ENCODE measurements at places on chromosomes 1 and 21. TPM values are rescaled to one million over a fixed set of nuclear protein-coding genes. Genes with fewer than 3 reads are reported as not detected.
A peak's percentile ranks its signal among the peaks of the same experiment; 100 is the strongest.

Gene FCGR1A
- total RNA-seq = not detected

Gene S100A8
- total RNA-seq = not detected

Gene SLC44A5
- total RNA-seq = 3.7 TPM

Gene MYOG
- not detected for total RNA-seq

DNA sequence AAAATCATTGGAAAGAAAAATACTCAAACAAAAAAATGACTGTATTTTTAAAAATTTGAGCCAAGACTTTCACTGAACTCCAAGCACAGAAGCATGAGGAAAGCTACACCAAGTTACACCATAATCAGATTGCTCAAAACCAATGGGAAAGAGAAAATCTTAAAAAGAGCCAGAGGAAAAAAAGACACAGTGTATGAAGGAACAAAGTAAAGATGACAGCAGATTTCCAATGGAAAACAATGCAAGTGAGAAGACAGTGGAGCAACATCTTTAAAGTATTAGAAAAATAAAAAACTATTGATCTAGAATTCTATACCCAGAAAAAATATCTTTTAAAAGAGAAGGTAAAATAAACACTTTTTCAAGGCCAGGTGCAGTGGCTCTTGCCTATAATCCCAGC, 147.8 kb upstream of the ZBTB40 start:
- peaks cover 5% of the 10 kb centered on the region for H3K36me3 ChIP-seq
- no peak overlapping the region for H3K4me3 ChIP-seq
- H3K27ac ChIP-seq = no peak overlapping the region
- peaks cover 58% of the 10 kb centered on the region for H3K27me3 ChIP-seq
- H3K4me1 ChIP-seq = no peaks in the 10 kb centered on the region
- DNase-seq = no peak

GRCh38 chr1:177569476-177569875, 398.7 kb downstream of the BRINP2 start:
- H3K27ac ChIP-seq = no peak overlapping the region
- no peaks in the 10 kb centered on the region for H3K36me3 ChIP-seq
- no peaks in the 10 kb centered on the region for H3K27me3 ChIP-seq
- H3K4me3 ChIP-seq = no peak overlapping the region
- no peak for DNase-seq

GRCh38 chr1:192579010-192579738, 3.6 kb downstream of the RGS1 start:
- H3K27ac ChIP-seq = peak overlapping the region; percentile 14
- peaks cover 30% of the 10 kb centered on the region for H3K4me1 ChIP-seq
- H3K27me3 ChIP-seq = peaks cover 4% of the 10 kb centered on the region
- no peak overlapping the region for H3K4me3 ChIP-seq
- no peak for DNase-seq

- no peak overlapping the region for H3K4me3 ChIP-seq
- H3K27ac ChIP-seq = no peak overlapping the region
- H3K27me3 ChIP-seq = no peaks in the 10 kb centered on the region
These were observed 6.7 kb downstream of the SLC1A7 start for GRCh38 chr1:53135735-53136114.

GRCh38 chr1:198841477-198841876, 202.6 kb downstream of the PTPRC start:
- H3K27ac ChIP-seq = no peak overlapping the region
- peaks cover 1% of the 10 kb centered on the region for H3K36me3 ChIP-seq
- H3K27me3 ChIP-seq = no peaks in the 10 kb centered on the region

DNA sequence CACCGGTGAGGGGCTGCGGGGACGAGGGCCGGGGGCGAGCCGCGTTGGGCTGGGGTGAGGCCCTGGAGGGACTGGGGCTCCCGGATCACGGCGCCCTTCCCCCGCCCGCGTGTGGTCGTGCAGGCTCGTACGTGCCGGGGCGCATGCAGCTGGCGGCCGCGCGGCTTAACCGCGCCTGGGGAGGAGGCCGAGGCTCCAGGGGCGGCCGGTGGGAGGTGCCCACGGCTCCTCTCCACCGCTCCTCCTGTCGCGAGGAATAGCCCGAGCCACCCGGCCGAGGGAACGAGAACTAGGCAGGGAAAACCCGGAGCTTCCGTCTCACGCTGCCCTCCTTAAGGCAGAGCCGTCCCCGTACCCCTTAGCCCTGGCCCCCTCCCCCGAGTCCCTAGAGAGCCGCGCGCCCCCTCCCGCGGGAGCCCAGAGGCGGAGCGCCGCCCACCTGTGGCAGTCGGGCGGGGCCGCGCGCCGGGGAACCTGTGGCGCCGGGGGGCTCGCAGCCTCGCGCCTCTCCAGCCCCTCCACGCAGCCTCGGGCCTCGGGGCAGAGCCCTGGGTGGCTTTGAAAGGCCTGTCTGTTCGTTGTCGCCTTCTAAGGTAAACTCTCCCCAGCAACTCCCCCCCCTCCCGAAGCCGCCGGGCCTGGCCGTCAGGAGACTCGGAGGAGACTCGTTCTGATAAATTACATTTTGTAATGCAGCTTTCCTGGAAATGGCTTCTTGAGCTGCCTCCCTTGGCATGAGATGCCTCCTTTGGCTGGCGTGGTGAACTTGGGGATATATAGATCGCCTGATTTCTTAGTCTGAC, 746 bp downstream of the AK4 start:
- no peaks in the 10 kb centered on the region for H3K36me3 ChIP-seq
- H3K27me3 ChIP-seq = peaks cover 46% of the 10 kb centered on the region
- H3K4me3 ChIP-seq = peak overlapping the region; percentile 85
- no peak overlapping the region for H3K27ac ChIP-seq
- H3K4me1 ChIP-seq = peaks cover 19% of the 10 kb centered on the region

DNA sequence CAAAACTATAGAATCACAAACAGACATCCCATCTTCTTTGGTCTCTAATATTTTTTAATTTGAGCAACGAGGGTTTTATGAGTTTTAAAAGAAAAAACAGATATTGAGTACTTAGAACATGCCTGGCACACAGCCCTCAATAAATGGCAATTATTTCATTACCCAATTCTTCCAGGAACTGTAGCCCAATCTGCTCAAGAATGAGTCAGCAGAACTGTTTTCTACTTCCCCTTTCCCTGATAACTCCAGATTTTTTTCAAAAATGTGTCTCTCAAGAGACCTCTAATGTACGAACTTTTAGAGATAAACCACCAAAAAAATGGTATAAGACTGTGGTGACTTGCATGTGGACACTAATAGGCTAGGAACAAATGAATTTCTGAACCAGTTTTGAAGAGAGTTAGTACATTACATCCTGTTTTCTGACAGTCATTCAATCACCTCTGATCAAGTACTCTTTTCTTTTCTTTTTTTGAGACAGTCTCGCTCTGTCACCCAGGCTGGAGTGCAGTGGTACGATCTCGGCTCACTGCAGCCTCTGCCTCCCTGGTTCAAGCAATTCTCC, 11.5 kb downstream of the ABL2 start:
- H3K27ac ChIP-seq = no peak overlapping the region
- H3K36me3 ChIP-seq = peaks cover 36% of the 10 kb centered on the region
- no peaks in the 10 kb centered on the region for H3K27me3 ChIP-seq
- no peak overlapping the region for H3K4me3 ChIP-seq
- H3K4me1 ChIP-seq = peaks cover 23% of the 10 kb centered on the region

DNA sequence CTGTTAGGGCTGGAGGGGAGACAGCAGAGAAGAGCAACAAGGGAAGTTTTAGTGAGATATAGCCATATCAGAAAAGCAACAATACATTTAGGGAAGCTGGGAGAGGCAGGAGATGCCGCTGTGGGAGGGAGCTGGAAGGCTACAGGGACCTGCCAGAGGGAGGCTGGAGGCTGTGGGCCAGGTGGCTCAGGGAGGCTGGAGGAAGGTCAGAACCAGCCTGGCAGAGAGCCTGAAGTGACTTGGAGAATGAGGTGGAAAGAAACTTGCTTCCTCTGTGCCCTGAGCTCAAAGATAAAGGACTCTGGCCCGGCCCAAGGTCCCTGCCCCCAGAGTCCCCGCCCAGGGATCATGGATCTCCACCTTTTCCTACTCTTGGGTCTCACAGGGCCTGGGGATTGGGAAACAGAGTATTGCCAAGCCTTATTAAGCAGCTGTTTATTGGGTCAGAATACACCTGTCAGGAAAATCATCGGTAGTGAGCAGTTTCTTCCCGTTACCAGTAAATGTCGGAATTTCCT, 85.9 kb downstream of the KIF26B start:
- H3K36me3 ChIP-seq = no peaks in the 10 kb centered on the region
- H3K27ac ChIP-seq = no peak overlapping the region
- no peak overlapping the region for H3K4me3 ChIP-seq
- peaks cover 16% of the 10 kb centered on the region for H3K27me3 ChIP-seq
- no peak for DNase-seq
- H3K4me1 ChIP-seq = no peaks in the 10 kb centered on the region

DNA sequence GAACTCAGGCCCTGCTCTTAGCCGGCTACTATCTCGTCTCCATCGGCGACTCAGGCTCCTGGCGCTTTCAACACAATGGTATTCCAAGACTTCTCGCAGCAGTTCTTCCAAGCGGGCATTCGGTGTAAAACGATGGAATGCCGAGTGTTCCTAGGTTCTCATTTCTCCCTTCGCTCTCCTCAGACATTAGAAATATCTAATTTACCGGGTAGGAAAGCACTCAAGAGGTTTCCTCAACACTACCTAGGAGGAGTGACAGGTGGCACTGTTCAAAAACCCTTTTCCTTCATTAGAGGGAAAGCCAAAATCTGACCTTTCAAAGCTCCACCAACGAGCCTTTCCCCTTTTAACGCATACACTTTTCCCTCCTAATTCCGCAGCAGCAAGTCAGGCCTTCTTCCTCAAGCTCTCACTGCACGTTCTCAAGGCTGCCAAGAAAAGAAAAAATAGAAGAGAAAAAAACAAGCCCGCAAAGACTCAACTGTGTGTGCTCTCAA, 601 bp downstream of the UBE2G2 start:
- H3K27ac ChIP-seq = peak overlapping the region; percentile 99
- DNase-seq = no peak
- H3K4me1 ChIP-seq = peaks cover 23% of the 10 kb centered on the region
- H3K36me3 ChIP-seq = peaks cover 5% of the 10 kb centered on the region
- no peaks in the 10 kb centered on the region for H3K27me3 ChIP-seq

DNA sequence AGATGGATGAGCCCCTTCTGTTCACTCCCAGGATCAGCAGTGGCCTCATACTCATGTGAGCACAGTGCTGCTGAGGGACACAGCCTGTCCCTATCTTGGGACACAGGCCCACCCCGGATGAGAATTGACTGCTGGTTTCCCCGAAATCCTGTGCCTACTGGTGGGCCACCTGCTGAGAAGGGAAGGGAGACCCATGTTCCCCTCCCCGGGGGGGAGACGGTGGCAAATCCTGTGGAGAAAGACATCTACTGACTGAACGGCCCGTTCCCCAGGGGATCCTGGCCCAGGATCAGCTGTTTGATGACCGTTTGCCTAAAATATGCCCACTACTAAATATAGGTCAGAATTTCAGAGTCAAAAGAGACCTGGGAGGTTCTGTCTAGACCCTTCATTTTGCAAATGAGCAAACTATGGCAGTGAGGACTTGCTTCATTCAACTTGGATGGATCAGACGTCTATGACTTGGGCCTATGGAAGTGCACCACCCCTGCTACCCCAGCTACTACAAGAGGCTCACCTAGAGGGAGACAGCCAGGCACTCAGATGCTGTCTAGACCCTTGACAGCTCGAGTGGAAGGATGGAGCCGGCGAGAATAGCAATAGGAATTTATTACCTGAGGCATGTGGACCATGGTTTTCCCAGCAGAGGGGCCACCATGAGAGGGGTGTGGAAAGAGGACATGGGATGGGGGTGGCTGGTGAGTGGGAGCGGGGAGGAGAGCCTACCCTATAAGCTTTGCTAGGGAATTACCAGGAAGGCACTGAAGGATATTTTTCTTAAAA, 15.6 kb upstream of the THEMIS2 start:
- H3K4me3 ChIP-seq = no peak overlapping the region
- no peak overlapping the region for H3K27ac ChIP-seq
- H3K27me3 ChIP-seq = no peaks in the 10 kb centered on the region
- peaks cover 11% of the 10 kb centered on the region for H3K4me1 ChIP-seq
- H3K36me3 ChIP-seq = no peaks in the 10 kb centered on the region
- no peak for DNase-seq

DNA sequence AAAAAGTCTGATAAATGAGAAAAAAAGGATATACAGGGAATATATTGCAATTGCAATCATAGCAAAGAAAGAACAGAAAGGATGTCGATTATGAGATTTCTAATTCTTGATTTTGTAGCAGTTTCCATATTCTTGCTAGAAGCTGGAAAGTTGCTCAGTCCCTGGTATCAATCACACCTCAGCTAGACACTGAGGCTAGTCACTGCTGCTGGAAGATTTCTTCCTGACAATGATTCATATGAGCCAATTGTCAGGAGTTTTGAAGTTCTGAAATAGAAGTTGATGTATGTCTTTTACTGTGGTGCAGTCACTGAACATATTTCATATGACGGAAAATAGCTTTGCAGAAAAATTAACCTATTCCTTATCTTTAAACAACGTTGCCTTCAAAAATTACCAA, 208.4 kb upstream of the C1orf105 start:
- H3K4me1 ChIP-seq = no peaks in the 10 kb centered on the region
- no peak overlapping the region for H3K27ac ChIP-seq

DNA sequence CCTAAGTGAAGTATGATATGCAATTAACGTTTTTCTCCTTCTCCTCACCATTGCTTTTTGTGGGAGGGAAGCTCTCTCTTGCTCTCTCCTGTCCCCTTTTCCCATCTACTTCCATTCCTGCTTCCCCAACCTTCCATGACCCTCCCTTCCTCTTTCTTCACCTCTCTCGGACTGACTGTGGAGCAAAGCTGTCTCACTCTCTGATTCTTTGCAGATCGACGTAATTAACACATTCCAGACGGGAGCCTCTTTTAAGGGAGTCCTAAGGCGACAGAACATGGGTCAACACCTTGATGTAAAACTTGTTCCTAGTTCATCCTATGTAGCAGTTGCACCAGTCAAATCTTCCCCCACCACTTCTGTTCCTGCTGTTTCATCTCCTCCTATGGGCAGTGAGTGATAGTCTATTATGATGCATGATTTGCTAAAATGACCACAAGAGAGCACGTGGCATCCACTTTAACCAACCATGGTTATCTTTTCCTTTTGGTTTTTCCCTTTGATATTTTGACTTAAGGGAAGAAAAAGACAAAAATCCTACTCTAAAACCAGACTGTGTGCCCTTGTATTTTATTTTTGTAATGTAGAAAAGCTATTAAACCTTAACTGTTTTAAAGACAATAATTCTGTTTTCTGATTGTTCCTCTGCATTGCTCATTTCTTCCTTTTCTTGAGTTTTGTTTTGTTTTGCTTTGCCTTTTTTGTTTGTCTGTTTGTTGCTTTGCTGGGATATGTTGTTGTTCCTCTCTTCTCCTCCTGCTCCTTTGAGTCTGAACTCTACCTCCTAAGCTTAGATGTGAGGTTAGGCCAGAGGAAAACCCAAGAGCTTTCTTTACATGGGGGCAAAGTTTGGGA, 31.7 kb upstream of the LAX1 start:
- H3K36me3 ChIP-seq = peaks cover 4% of the 10 kb centered on the region
- no peaks in the 10 kb centered on the region for H3K27me3 ChIP-seq
- peak overlapping the region; percentile 12 for H3K27ac ChIP-seq

GRCh38 chr1:101370488-101370887, 133.7 kb downstream of the S1PR1 start:
- H3K4me3 ChIP-seq = no peak overlapping the region
- no peak overlapping the region for H3K27ac ChIP-seq
- no peaks in the 10 kb centered on the region for H3K27me3 ChIP-seq
- H3K36me3 ChIP-seq = no peaks in the 10 kb centered on the region

Measured in naive thymus-derived CD8-positive, alpha-beta T cell (primary cell).